Left renal pelvis (tissue), 4 donors: ENCODE measurements at places on chromosomes 1 and 21. TPM values are rescaled to one million over a fixed set of nuclear protein-coding genes. Genes with fewer than 3 reads are reported as not detected.

GRCh38 chr1:37270639-37271038 is 203.7 kb upstream of the ZC3H12A start:
- DNase-seq = no peak

- DNase-seq = no peak
Observed at GRCh38 chr1:187383366-187383765, 554.6 kb downstream of the PLA2G4A start.

DNA sequence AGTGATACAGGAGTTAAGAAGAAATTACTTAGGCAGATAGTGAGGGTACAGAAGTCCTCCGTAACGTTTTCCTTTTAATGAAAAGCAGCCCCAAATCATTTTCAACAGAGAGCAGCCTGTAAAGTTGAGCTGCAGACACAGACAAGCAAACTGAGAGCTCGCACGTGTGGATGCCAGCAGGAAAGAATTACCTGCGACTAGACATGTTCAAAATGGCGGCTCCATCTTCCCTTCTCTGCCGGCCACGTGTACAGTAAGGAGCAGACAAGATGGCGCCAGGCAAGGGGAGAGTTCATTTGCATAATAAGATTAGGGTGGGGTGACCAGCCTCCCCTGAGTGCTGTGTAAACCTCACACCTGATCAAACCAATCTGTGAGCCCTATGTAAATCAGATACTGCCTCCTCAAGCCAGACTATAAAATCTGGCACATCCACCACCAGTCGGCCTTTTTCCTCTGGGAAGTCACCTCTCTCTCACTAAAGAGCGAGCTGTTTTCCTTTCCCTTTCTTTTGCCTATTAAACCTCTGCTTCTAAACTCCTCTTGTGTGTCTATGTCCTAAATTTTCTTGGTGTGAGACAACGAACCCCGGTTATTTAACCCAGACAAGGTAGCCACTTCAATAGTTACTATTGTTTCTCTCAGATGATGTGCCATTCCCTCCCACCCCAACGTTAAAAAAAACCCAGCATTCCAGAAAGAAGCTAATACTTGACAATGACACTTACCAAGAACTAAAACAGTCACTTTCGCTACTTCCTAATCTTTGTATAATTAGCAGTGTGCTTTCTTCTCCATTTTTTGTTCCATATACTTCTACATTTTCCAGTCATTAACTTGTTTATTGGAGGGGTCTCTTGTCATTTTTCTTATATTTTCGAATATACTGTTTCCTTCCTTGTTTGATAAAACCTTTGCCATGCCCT is 27.4 kb downstream of the DUSP10 start:
- no peak for DNase-seq

The SERTAD4 gene
- polyA plus RNA-seq = 4.1 TPM

The CD160 gene
- 1.3 TPM for polyA plus RNA-seq

DNA sequence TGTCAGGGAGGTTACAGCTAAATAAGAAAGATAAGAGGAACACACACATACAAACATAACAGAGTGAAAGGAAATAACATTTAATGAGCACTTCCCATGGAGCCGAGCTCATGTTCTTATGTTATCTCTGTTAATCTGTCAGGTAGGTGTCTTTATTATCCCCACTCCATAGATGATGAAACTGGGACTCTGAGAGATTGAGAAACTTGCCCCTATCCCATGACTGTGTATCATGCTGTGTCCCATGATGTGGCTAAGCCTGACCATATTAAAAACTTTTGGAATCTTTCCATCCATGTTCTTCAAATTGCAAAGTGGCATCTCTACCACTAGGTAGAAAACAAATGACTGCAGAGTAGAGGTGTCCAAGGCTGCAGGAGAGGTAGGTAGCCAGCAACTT is 285.2 kb upstream of the SGIP1 start:
- no peak for DNase-seq

The NBPF4 gene
- not detected for polyA plus RNA-seq

GRCh38 chr1:238628110-238628509 is 737.4 kb upstream of the ZP4 start:
- no peak for DNase-seq

DNA sequence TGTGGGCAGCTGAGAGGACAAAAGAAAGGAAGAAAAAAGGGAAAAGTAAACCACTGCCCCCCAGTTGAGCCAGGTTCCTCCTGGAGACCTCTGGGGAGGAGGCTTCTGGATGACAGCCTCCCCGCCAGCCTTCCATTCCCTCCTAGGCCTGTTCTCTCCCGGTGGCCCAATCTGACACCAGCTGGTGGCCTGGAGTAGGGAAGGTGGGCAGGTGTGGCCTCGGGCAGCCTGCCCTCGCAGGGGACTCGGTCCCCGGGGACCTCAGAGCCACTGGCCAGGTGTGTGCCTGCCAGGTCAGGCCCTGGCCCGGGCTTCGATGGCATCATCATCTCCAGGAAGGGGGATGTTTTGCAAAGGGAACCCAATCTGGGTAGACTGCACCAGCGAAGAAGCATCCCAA is 159.0 kb downstream of the CASZ1 start:
- DNase-seq = no peak
